Forelimb muscle (tissue), 1 donor: ENCODE measurements at places on chromosomes 2 and 18. TPM values are rescaled to one million over a fixed set of nuclear protein-coding genes. Genes with fewer than 3 reads are reported as not detected.

ASB18 gene
- 8.3 TPM for polyA plus RNA-seq

GRCh38 chr2:223765221-223765785 is 72.1 kb downstream of the AP1S3 start:
- DNase-seq: no peak

DNA sequence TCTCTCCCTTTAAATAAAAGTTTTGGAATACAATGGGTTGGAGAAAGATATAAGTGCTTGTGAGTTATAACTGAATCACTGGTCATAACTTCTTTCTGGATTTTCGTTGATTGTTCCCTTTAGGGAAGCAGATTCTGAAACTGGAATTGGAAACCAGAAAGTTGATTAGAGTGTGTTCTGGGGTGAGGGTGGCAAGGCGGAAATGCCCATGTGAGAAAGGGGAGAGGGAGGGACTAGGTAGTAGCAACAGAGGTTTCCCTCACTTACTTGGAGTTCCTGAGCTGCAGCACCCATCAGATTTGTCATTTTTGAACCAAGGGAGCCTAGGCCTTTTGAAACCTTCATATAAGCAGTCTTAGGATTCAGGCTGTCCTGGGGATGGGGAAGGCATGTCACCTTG is 453.4 kb downstream of the KCNJ3 start:
- no peak for DNase-seq

DNA sequence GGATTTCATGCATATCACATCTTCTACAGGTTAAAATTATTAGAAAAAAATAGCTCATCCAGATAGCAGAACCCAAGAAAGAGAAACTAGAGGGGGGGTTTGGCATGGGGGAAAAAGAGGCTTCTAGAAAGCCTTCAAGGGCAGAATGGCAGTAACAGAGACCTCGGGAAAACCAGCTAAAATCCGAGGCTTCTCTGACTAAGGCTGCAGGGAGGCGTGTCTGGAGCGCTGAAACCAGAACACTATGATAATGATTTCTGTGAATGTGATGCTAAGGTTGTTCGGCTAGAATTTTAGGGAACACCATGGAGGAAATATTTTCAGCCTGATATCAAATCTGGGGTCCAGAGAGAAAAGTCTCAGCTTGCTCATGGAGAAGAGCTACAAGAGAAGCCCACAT is 73.0 kb downstream of the ATP8B1 start:
- DNase-seq: no peak

CCBE1 gene
- polyA plus RNA-seq: 3.3 TPM

- no peak for DNase-seq
Measured at GRCh38 chr2:169637620-169638019, 53.5 kb downstream of the PPIG start.

DNA sequence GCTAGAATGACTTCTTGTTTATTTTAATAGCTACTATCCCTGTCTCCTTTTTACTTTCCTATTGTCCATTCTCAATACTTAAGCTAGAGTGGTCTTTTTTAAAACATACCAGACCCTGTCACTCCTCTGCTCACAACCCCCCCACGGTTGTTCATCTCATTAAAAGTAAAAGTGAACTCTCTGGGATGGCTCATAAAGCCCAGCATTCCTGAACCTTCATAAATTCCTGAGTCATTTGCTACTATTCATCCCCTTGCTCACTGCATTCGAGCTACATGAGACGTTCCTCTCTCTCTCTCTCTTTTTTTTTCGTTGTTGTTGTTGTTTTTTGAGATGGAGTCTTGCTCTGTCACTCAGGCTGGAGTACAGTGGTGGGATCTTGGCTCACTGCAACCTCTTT is 148.7 kb upstream of the DSEL start:
- no peak for DNase-seq

HOXD11 gene
- polyA plus RNA-seq: not detected

ZBTB7C gene
- polyA plus RNA-seq: 4.0 TPM

DNA sequence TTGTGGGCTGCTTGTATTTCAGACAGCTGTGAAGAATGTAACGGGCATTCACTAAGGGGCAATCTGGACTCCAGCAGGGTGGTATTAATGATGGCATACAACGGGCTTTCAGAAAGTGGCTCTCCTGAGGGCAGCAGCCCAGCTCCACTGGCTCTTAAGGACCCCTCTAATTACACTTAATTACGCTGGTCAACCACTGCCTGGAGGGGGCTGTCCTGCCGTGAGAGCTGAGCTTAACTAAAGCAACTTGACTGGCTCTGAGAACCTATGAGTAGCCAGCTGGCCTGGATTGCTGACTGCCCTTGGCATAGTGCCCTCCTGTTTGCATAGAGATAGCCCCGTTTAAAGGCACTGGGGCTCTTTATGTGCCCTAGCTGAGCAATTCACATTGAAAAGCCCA is 3.8 kb downstream of the LIPG start:
- DNase-seq: no peak

GRCh38 chr2:18833941-18834340 is 244.6 kb upstream of the NT5C1B start:
- DNase-seq: no peak

MC4R gene
- polyA plus RNA-seq: 0.16 TPM

PJVK gene
- 6.2 TPM for polyA plus RNA-seq

GRCh38 chr2:148906124-148906523 is 31.1 kb downstream of the KIF5C start:
- no peak for DNase-seq
